ENCODE measurements at places on chromosomes 5 and 9. TPM values are rescaled to one million over a fixed set of nuclear protein-coding genes. Genes with fewer than 3 reads are reported as not detected.

The PCDHGB1 gene
- total RNA-seq = 0.25 TPM

The SLC6A3 gene
- not detected for total RNA-seq

The NUTM2G gene
- not detected for total RNA-seq

The KIF20A gene
- 26.0 TPM for total RNA-seq

The NCS1 gene
- total RNA-seq = 33.0 TPM
